CD4-positive, alpha-beta T cell treated with Interferon alpha-2 for 1 hour (primary cell): ENCODE measurements at places on chromosomes 12 and 14.

DNA sequence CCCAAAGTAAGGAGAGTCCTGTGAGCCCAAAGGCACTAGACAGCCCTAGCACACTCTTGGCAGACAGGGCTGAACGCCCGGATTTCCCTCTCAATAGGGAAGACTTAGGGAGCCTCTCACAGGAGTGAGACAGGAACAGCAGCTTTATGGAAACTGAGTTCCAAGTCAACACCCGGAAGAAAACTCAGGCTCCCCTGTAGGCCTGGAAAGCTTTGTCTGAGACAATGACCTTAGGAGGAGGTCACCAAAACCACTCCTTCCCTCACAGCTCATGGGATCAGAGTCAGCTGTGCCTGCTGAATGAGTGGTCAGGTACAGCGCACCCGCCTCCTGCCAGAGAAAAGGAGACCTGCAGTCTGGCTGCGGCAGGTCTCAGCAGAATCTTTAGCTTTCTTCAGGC is 229.5 kb downstream of the CACNA1C start:
- no peak for DNase-seq

DNA sequence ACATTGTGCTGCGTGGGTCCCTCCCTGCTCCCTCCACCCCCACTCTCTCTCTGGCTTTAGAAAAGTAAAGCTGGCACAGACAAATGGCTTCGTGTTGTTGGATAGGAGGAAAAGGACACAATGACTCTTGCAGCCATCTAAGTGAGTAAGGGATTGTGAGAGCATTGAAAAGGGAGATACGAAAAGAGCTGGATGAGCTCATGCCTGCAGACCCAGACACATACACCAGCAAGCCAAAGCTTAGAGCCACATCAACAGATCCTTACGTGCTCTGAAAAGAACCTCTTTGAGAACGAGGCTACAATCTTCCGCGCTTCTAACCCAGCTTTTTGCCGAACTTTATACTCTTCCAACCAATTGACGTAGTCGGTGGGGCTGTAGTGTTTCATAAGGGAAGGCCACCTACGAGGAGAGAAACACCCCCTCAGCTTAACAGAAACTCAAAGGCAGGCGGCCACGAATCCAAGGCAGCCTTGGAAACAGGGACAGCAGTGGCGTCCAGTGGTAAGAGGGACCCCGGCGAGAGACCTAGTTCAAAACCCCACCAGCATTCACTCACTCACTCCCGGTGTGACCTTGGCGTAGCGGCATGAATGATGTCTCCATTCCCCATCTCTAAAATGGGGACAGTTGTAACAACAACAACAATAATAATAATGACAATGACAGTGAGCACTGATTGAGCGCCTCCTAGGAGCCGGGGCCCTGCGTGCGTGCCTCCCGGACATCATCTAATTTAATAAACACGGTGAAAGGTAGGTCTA is 1.1 kb downstream of the FBXO21 start:
- DNase-seq, result no peak

DNA sequence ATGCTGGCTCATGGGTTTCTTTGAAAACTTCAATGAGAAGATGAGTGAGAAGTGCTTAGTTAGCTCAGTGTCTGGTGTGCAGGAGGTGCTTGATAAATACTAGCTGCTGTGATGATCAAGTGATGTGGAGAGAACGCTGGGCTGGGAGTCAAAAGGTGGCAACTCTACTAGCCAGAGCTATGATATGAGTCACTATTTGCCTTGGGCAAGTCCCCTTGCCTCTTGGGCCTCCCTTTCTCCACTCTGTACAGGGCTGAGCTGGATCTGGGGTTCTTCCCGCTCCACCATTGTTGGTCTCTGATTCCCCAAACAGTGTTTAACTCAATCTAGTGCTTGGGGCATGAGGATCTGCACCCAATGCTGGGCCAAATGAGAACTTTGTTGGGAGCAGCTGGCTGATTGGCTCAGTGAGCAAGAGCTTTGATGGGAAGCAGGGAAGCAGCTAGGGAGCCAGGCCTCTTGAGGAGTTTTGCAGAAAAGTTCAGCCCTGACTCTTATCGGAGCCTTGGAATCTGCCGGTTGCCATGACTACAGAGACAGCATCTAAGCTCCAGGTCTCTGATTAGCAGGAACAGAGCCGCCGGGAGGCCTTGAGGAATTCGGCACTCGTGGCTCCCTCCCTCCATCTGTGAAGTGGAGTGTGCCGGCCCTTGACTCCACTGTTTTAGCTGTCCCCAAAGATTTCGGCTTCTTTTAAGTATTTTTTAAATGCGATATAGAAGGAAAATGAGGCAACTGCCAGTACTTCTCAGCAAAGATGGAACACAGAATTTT is 82.1 kb upstream of the HSPB8 start:
- no peak for DNase-seq

- DNase-seq, result no peak
Measured at GRCh38 chr12:76859611-76860010, 19.2 kb downstream of the CSRP2 start.

GRCh38 chr12:2319737-2320506 is 267.1 kb downstream of the CACNA1C start:
- no peak for DNase-seq

GRCh38 chr14:52868911-52869618 is 77.7 kb upstream of the GNPNAT1 start:
- DNase-seq, result no peak

- DNase-seq, result no peak
Measured at GRCh38 chr14:26870722-26871617, 273.1 kb upstream of the NOVA1 start.

GRCh38 chr14:99511421-99512109 is 30.4 kb downstream of the CCNK start:
- DNase-seq, result no peak

- no peak for DNase-seq
Measured at GRCh38 chr14:26332966-26333365, 264.9 kb downstream of the NOVA1 start.

DNA sequence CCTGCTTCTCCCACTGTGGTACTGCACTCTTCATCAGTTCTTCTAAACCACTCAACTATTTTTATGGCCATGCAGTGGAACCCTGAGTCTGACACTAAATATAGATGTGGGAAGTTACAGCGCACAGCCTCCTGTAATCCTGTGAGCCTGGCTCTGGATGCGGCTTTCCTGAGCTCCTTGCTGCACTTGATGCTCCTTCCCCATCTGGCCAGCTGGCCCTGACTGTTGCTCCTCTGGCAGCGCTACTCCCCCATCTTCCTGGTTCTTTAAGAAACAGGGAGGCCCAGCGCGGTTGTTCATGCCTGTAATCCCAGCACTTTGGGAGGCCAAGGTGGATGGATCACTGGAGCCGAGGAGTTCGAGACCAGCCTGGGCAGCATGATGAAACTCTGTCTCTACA is 24.6 kb downstream of the IQSEC3 start:
- no peak for DNase-seq

- no peak for DNase-seq
Measured at GRCh38 chr12:74849801-74850200, 312.2 kb downstream of the ATXN7L3B start.

DNA sequence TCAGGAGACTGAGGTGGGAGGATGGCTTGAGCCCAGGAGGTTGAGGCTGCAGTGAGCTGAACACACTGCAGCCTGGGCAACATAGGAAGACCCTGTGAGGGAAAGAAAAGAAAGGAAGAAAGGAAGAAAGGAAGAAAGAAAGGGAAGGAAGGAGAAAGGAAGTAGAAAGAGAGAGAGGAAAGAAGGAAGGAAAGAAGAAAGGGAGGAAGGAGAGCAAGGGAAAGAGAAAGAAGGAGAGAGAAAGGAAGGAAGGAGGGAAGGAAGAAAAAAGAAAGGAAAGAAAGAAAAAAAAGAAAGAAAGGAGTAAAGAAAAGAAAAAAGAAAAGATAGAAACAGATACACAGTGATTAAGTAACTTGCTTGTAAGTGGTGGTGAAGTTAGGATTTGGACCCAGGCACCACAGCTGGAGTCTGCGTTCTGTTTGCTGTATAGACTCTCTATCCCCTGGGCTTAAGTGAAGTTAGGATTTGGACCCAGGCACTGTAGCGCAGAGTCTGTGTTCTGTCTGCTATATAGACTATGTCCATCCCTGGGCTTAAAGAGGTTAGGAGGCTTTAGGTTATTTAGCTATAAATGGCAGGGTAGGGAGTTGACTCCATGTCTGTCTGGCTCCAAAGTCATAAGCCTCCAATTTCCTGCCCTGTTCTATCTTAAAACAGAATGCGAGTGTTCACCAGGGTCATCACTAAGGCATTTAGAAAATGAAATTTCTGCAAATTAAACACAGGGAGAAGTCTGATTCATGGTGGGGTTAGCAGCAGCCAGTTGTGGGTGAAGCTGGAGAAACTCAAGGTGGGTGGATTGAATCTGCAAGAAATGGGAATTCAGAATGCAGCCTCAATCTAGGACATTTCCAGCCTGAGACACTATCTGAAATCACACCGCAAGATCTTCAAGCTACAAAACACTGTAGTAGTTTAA is 13.3 kb upstream of the C12orf75 start:
- no peak for DNase-seq

- DNase-seq, result no peak
Measured at GRCh38 chr12:69844836-69845235, 19.8 kb downstream of the MYRFL start.

DNA sequence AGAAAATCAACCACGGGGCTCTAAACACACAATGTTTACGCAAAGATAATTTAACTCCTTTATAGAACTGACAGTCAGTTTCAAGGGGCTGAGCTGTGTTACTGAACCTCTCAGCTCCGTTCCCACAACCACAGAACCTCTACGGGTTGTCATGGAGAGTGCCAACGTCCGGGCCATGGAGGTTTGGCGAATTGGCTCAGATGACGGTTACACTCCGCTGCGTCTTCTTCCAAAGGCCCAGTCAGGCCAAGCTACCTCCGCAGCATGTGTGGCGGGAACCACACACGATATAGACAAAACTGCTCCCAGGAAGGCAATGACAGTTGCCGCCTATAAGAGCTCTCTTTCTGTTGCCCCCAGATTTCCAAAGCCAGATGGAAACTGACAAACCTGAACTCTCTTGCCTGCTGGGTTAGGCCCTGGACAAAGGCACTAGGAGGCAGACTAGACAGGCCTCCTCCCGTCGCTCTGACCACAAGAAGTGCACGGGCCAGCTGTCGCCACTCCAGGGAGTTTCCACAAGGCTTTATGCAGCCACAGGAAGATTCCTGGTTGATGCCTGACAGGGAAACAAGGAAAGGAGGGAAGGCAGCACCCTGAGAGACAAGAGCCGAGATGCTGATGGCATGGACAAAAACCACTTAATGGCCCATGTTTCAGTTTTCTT is 30.3 kb downstream of the CCDC88C start:
- DNase-seq, result no peak

- no peak for DNase-seq
Measured at GRCh38 chr14:101505236-101505970, 55.9 kb upstream of the DIO3 start.

- no peak for DNase-seq
Measured at GRCh38 chr12:38875586-38876228, 29.7 kb downstream of the CPNE8 start.

DNA sequence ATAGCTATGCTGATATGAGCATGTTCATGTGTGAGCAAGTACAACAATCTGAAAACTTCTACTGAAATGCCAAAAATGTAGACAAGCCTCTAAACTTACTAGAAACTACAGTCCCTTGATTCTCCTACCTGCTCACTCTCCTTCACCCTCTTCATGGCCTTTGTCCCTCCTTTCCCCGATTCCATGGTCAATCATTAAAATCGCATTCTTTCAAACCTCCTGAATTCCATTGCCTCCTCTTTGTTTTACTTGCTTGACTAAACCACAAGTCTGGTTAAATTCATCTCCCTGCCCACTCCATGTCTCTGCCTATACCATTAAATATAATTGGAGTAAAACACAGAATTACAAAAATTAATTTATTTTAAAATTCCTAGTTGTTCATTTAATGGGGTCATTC is 33.0 kb upstream of the SSTR1 start:
- DNase-seq, result no peak

GRCh38 chr14:21525571-21525961 is 580 bp downstream of the SALL2 start:
- no peak for DNase-seq

GRCh38 chr12:97790281-97790680 is 327.7 kb downstream of the RMST start:
- no peak for DNase-seq

DNA sequence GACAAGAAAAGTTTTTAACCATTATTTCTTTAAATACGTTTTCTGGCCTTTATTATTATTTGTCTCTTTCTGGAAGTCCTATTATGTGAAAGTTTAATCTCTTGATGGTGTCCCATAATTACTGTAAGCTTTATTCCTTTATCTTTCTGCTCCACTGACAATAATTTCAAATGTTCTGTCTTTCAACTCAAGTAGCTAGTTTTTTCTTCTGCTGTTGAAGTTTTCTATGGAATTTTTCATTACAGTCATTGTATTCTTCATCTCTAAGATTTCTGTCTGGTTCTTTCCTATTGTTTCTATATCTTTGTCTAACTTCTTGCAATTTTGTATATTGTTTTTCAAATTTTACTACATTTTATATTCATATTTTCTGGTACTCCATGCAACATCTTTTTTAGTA is 173.6 kb upstream of the MGAT4C start:
- no peak for DNase-seq

DNA sequence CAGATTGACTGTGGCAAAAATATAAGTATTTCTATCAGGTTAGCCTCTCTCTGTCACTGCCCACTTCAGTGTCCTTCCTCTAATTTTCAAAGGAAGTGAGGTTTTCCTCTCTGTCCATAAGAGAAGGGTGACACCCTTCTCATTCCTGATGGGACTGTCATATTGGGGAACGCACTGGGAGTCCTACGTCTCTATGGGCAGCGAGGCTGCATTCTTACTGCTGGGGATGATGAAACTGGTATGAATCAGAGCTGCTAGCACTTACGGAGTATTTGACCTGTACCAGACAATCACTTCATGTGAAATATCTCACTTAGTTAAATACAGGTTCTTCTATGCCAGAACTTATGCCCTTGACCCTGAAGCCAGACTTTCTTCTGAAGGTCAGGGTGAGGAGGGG is 436.3 kb downstream of the DPF3 start:
- no peak for DNase-seq

DNA sequence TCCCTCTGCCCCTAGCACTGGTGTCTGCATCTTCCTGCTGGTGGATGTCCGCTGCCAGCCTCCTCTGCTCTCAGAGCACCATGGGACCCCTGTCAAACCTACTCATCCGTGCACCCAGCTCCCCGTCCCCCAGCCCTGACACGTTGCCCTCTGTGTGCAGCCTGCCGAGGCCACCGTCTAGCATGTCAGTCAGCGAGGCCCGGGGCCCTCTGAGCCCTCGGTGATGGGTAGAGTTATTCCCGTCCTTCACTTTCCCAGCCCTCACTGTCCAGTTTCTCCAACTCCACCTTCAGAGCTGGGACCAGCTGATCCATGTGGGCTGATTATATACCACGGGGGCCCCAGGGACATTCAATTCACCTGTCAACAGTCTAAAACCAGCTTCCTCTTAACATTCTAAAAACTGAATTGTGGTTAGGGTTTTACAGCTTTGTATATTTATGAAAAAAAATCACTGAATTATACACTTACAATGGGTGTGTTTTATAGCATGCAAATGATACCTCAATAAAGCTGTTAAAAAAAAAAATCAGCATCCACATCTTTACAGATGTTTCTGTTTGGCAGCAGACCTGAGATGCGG is 61.3 kb downstream of the CCDC88C start:
- no peak for DNase-seq

GRCh38 chr14:94077111-94077821 is 3.7 kb downstream of the DDX24 start:
- DNase-seq, result no peak
